ENCODE measurements at places on chromosomes 12 and 14. TPM values are rescaled to one million over a fixed set of nuclear protein-coding genes. Genes with fewer than 3 reads are reported as not detected.

DNA sequence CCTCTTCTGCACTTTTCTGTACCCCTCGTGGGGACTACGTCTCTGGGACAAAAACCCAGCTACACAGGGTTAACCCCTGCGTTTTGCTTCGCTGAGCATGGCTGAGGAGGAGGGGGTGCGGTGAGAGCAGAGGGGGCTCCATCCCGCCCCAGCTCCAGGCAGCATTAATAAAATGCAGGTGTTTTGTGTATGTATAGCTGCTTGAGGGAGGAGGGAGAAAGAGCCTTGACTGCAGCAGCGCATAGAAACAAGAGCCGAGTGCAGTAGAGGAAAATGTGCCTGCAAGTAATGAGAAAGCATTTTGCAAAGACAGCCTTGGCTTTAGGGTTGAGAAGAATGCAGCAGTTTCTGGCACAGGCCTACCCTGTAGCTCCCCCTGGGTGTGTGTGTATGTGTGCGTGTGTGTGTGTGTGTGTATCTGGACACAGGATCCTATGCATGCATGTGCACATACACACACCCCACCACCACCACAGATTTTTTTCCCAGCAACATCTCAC lies 103.9 kb downstream of the ZFP36L1 start:
- DNase-seq: no peak

Gene SYCP3
- not detected for total RNA-seq

- no peak for DNase-seq
These were observed 10.1 kb downstream of the LTB4R start for GRCh38 chr14:24321212-24321975.

GRCh38 chr12:6891646-6892001 lies 13.0 kb upstream of the LRRC23 start:
- peak; percentile 1 for DNase-seq

DNA sequence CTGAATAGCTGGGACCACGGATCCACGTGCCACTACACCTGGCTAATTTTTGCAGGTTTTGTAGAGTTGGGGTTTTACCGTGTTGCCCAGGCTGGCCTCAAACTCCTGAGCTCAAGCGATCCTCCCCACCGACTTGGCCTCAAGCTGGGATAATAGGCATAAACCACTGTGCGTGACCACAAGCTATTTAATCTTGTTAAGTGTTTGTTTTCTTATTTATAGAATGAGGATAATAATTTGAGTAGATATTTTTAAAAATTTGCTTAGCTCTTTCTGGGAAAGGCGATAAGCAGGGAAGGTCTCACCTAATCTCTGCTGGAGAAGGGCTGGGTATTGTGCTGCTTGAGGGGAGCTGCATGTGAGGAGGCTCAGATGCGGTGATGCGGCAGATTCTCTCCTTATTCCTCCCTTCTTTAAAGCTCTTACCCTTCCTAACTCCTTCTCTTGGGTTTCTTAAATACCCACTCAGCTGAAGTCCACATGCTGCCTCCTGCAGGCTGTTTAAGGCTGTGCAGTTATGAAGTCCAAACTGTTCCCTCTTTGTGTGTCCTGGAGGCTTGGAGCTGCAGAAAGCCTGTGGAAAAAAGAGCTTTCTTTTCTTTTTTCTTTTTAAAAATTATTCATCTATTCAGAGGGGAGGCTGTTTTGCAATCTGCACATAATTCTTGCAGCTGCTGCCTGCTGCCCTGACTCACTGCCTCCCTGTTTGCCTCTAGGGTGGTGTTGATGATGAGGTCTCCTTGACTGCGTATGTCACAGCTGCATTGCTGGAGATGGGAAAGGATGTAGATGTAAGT lies 37.9 kb downstream of the A2ML1 start:
- DNase-seq: no peak

DNA sequence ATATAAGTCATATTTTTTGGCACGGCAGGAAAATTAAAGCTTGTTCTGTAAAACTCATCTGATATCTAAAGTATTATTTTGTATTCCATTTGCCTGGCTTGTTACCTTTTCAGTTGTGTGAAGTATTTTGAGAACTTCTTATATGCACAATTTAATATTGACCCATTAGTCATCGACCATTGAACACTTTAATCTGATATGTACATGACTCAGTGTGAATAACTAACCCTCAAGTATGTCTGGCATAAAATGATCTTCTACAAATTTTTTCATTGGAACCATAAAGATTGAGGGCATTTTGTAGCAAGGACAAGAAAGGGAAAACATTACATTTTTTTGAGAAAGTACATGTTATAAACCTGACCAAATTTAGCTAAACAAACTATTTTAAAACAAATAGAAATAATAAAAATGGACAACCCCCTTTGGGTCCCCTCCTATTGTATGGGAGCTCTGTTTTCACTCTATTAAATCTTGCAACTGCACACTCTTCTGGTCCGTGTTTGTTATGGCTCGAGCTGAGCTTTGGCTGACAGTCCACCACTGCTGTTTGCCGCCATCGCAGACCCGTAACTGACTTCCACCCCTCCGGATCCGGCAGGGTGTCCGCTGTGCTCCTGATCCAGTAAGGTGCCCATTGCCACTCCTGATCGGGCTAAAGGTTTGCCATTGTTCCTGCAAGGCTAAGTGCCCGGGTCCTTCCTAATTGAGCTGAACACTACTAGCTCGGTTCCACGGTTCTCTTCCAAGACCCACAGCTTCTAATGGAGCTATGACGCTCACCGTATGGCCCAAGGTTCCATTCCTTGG lies 118.8 kb downstream of the SLC6A15 start:
- no peak for DNase-seq

DNA sequence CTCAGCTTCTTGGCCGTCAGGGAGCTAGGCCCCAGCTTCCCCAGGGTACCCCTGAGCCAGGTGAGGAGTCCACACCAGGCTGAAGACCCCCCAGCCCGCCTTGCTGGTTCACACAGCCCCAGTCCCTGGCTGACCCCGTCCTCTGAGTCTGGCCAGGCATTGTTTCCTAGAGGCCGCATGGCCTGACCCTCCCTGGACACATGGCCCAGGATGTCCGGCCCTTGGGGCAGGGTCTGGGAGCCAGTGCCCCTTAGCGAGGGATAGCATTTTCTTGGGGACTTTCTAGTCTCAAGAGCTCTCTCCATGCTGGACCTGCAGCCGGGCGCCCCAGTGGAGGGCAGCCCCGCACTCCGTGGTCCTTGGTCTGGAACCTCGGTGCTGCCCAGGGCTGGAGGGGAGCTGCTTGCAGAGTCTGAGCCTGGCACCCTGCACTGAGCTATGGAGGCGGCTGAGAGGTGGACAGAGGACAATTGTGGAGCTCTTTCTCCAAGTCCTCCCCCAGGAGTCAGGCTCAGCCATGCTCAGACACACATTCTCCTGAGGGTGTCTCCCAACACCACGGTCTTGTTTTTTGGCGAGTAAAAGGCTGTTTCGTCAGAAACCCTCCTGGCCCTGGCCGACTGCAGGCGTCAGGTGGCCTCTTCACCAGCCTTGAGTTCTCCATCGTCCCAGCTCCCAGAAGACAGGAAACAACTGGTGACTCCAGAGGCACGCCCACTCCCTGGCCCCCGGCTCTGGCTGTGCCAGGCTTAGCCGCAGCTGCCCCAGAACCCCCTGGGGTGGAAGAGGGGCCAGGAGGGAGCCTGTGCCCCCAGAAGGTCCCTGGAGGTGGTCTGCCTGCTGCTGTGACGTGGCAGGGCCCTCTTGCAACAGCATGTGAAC lies 17.6 kb upstream of the CRIP2 start:
- no peak for DNase-seq

DNA sequence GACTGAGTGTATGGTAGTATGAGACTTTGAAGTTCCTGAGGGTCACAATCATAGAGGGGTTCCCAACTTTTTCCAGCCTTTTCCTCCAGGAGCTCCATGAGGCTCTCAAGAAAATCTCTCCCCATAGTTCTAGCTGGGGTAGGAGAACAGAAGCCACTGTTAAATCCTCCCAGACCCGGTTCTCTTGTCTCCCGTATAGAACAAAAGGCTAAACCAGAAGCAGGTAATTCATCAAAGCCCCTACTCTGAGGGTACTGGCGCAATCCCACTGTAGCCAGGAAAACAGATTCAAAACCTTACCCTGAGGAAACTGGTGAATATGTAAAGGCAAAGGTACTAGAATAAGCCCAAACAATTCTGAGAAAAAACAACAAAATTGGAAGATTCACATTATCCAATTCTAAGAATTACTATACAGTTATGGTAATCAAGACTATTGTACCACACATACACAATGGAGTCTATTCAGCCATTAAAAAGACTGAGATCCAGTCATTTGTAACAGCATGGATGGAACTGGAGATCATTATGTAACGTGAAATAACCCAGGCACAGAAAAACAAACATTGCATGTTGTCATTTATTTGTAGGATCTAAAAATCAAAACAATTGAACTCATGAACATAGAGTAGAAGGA lies 20.5 kb downstream of the OR8S1 start:
- DNase-seq: no peak

Gene B4GALNT1
- total RNA-seq: 5.6 TPM

Gene KRT8
- total RNA-seq: 104 TPM

- no peak for DNase-seq
These were observed 93.8 kb downstream of the PTPRB start for GRCh38 chr12:70543444-70543843.

Gene OR4N2
- not detected for total RNA-seq

Gene CMTM5
- 0.27 TPM for total RNA-seq

All from Right ventricle myocardium superior (tissue), 1 donor.